ENCODE measurements at places on chromosomes 1 and 21.
A peak's percentile ranks its signal among the peaks of the same experiment; 100 is the strongest.

GRCh38 chr1:163401211-163401610 is 79.5 kb downstream of the NUF2 start:
- DNase-seq = no peak

DNA sequence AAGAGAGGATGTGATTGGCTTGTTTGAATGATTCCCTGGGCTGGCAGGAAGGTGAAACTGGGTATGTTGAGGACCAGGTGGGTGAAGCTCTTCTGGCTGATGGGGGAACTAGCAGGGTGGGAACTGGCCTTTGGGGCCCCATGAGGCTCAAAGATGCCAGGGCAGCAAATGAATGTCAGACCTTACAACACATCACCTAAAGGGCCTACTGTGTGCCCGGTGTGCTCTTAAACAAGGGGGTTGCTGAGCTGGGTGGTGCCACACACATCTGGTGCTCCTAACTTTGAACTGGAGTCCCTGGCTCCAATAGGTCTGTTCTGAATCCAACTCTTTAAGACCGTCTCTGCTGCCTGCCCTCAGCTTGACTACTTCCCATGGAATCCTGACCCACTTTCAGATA is 21.3 kb upstream of the HTR1D start:
- no peak for DNase-seq

DNA sequence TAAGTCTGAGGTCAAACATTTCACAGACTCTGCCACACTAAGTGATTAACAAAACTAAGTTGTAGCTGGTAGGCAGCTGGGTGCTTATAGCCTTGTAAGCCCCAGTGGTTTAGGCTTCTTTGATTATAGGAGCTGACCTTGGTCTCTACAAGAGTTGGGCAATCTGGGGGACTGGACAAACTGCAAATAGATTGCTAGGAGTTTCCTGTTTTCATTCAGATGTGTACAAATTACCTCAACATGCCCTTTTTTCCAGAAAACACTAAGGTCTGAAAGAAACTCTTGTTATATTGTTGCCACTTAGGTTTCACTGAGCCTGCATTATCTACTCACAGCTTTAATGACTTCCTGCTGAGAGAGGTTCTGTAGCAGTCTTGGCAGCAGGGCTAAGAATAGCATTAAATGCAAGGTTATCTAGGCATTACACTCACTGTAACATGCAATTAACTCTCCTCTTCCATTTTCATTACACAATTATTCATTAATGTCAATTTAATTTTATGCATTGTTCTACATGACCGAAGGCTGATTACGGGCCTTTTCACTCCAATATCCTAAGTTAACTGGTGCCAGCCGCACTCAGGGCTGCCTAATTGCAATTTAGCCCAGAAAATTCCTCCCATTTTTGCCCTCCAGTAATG is 314.0 kb downstream of the LMO4 start:
- DNase-seq = no peak

- DNase-seq = no peak
These were observed 67.5 kb upstream of the RGS7 start for GRCh38 chr1:241424480-241424971.

GRCh38 chr1:28646040-28646439 is 2.4 kb upstream of the RNU11 start:
- DNase-seq = no peak

GRCh38 chr1:3689138-3689750 is 36.9 kb downstream of the TP73 start:
- DNase-seq = no peak

DNA sequence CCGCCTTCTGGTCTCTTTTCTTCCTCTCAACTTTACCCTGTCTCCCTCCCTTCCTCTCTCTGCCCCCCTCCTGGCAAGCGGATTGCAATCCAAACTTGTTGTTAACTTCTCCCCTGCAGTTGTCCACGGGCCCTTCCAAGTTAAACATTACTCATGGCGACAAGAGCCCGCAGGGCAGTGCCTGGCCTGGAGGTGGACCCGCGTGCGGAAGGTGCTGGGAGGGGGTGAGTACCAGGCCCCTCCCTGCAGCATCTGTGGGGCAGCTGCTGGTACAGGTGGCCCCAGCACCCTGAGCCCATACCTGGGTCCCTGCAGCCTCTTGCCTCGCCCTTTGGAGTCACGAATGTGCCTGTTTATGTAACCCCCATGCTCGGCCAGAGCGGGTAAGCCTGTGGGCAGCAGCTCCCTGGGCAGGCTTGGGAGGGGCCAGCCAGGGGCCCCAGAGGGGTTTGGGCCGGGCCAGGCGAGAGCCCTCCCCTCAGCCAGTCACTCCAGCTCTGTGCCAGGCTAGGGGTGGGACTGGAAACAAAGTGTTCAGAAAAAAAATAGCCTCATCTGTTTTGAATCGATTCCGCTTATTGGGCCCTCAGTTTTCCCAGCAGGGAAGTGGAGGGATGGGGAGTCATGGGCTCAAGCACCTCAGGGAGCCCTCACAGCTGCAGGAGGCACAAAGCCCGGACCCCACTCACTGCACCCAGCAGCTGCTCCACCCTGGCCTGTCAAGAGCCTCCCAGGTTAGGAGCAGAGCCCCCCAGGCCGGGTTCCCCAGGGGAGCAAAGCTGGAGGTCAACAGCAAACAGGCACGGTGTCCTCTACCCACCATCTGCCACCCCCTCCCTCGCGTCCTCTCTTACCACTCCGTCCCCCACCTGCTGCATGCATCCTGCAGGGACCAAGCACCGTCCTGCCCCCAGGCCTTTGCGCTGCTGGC is 14.0 kb upstream of the FAAP20 start:
- no peak for DNase-seq

- no peak for DNase-seq
These were observed 347.2 kb downstream of the MATN1 start for GRCh38 chr1:30376054-30376697.

DNA sequence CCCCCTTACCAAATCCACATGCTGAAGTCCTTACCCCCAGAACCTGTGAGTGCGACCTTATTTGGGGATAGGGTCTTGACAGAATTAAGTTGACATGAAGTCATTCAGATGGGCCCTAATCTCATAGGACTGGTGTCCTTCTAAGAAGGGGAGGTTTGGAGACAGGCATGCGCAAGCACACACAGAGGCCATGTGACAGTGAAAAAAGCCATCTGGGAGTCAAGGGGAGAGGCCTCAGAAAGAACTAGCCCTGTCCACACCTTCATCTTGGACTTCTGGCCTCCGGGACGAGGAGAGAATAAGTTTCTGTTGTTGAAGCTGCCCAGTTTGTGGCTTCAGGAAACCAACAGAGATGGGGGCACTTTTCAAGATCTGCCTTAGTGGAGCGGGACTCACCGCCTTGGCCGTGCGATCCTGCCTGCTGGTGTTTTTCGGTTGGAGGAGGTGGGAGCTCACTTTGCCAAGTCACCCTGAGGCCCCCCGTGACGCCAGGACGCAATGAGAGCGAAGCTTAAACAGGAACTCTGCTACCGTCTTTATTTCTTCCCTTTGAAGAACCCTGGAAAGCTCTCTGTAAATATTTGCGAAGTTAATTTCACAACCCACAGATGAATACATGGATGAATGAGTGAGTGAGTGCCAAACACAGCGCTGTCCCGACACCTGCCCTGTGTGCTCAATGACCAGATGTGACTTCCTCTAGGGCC is 42.5 kb upstream of the C1orf174 start:
- peak; percentile 60 for DNase-seq

DNA sequence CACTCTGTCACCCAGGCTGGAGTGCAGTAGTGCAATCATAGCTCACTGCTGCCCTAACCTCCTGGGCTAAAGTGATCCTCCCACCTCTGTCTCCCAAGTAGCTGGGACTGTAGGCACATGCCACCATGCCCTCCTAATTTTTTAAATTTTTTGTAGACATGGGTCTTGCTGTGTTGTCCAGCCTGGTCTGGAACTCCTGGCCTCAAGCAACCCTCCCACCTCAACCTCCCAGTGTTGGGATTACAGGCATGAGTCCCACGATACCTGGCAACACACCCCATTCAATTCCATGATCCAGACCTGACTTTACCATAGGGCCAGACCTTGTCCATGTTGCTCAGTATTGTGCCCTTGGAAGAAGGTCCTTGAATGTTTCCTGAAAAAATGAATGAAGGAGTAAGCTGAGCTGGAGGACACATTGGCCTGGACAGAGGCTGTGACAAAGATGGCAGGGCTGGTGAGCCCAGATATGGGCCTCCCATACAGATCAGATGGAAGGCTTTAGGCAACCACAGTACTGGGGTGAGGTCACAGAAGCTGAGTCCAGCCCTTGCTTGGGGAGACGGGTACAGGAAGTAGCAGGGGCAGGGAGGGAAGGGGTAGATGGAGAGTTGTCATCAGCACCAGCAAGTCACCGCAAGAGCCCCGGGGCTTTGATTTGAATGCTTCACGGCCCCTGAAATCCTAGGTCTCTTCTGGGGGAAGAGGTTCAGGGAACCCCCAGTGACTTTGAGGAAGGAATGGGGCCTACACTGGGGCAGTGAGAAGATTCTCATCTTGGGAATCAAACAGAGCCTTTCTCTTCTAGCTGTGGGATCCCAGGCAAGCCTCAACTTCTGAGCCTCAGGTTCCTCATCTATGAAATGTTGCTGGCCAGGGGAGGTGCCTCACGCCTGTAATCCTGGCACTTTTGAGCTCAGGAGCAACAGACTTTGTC is 40.1 kb upstream of the DMBX1 start:
- no peak for DNase-seq

DNA sequence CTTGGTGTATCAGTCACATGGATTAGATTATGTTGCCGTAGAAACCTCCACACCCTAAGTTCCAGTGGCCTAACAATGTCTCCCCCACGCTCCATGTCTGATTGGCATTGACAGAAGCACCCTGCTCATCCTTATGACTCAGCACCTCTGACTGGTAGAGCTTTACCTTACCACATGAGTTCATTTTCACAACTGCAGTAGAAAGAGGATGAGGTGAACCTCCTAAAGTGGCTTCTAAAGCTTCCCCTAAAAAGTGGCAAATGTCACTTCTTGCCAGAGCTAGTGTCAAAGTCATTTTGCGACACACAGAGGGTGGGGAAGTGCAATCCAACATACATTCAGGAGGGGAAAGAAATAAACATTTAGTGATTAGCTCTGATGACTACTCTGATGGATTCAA is 30.6 kb upstream of the LYPD8 start:
- no peak for DNase-seq

DNA sequence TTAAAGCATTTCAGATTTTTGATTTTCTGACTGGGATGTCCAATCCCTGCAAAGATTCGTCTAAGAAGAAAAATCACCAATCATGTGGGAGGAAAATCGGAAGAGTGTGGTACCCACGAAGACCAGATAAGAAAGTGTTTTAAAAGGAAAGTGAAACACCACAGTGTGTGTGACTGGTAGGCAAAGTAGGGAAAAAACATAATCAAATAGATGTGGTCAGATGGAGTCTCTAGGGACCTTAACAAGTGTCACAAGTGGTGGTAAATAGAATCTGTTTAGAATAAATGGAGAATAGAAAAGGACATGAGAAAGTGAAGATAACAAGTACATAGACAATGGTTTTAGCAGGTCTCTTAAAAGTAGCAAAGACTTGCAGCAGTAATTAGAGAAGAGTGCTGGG is 154.6 kb downstream of the SLC30A10 start:
- no peak for DNase-seq

GRCh38 chr21:17693801-17694200 is 81.1 kb upstream of the BTG3 start:
- no peak for DNase-seq

GRCh38 chr1:31704271-31705079 is 658 bp upstream of the COL16A1 start:
- DNase-seq = peak; percentile 92

DNA sequence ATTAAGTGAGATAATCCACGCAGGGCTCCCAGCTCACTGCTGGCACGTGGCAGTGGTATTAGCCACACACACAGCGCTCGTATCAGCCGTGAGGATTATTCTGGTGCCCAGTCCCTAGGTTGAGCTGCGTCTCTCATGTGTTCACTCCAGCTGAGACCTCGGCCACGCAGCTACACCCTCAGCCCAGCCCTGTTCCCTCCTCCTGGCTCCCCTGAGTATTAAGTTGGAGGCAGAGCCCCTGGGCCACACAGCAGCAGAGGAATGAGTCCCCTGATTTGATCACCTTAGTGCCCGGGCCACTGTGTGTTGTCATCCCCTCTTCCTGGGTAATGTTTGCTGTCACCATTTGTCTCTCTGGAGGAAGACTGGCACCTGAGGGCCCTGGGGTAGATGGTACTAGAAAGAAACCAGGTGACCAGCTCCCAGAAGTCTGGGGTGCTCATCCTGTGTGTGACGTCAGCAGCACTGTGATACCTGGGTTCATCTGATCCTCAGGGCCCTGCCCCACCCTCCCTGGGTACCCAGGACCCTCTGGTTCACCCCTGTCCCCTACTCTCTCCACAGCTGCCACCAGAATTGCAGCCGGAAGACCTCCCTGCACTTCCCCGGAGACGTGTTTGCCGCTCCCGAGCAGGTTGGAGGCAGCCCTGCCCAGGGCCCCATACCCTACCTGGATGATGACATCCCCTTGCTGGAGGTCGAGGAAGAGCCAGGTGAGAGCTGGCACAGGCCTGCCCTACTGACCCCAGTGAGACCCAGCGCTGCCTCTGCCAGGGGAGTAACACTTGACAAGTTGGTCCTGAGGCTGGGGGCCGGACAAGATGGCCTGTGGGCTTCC is 40.1 kb downstream of the DISP3 start:
- DNase-seq = no peak

DNA sequence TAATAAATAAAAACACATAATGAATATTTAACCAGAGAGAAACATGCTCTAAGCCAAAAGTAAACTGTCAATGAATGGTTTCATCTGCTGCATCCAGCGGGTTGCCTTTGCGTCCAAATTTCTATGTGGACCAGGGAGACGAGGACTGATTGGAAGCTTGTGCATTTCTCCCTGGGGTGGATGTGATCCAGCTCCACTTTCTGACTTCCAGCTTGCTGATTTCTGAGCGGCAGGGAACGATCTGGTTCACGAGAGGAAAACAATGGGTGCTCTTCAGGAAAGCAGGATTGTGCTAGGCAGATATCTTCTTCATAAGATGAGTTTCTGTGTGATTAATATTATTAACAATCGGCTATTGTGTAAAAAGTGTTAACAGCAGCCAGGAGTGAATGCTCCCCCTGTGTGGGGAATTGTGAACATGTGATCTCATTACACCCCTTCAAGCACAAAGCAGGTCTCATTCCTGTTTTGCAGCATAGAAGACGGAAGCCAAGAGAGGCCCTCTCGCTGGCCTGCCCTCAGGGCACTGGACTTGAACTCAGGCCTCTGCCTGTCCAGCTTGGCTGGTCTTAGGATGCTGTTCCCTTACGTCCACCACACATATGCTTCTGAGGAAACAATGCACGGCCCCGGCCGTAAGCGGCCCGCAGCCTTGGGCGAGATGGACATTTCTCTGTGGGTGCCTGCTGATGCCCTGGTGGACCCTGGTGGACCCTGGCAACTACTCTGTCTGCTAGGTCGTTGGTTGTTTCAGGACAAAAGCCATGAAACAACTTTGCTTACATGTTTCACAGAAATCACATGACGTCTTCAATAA is 183.4 kb upstream of the C1orf174 start:
- no peak for DNase-seq

- no peak for DNase-seq
These were observed 45.0 kb upstream of the RASAL2 start for GRCh38 chr1:178048883-178049282.

- DNase-seq = no peak
These were observed 4.7 kb downstream of the CCDC190 start for GRCh38 chr1:162856260-162856659.

- no peak for DNase-seq
These were observed 19.4 kb upstream of the COL18A1 start for GRCh38 chr21:45385549-45386050.

GRCh38 chr1:109897259-109897955 is 13.2 kb upstream of the CSF1 start:
- no peak for DNase-seq

Data from NCI-H774 (cell line).